ENCODE measurements at places on chromosomes 13 and 19.
A peak's percentile ranks its signal among the peaks of the same experiment; 100 is the strongest.

DNA sequence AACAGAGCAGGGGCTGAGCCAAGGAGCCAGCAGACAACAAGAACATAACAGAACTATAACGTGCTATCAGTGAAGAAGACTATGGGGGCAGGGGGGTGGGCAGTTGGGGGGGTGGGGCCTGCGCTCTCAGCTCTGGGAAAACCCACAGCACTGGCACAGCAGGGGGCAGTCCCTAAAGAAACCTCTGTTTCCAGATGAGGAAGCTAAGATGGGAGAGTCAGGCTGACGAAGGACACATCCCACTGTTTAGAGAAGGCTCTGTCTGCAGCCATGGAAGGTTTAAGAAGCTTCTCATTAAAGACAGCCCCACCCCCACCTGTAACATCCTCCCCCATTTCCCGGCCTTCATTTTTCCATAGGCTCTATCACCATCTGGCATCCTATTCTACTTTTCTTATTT is 7.1 kb upstream of the DOCK9 start:
- no peak for DNase-seq

GRCh38 chr13:110341445-110342244 is 34.6 kb downstream of the COL4A2 start:
- no peak for DNase-seq

DNA sequence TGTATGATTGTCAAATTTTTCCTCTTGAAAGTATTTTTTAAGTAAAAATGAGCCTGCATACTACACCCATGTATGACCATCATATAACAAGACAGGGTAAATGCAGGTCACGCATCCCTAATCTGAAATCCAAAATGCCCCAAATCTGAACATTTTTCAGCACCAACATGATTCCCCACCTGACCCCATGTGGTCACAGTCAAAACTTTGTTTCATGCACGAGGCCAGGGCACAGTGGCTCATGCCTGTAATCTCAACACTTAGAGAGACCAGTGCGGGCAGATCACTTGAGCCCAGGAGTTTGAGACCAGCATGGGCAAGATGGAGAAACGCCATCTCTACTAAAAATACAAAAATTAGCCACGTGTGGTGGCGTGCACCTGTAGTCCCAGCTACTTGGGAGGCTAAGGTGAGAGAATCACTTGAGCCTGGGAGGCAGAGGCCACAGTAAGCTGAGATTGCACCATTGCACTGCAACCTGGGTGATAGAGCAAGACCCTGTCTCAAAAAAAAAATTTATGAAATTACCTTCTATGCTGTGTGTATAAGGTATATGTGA is 63.7 kb upstream of the NPAS1 start:
- no peak for DNase-seq

- peak; percentile 94 for DNase-seq
Observed at GRCh38 chr13:102394158-102395053, 7.4 kb downstream of the FGF14 start.

DNA sequence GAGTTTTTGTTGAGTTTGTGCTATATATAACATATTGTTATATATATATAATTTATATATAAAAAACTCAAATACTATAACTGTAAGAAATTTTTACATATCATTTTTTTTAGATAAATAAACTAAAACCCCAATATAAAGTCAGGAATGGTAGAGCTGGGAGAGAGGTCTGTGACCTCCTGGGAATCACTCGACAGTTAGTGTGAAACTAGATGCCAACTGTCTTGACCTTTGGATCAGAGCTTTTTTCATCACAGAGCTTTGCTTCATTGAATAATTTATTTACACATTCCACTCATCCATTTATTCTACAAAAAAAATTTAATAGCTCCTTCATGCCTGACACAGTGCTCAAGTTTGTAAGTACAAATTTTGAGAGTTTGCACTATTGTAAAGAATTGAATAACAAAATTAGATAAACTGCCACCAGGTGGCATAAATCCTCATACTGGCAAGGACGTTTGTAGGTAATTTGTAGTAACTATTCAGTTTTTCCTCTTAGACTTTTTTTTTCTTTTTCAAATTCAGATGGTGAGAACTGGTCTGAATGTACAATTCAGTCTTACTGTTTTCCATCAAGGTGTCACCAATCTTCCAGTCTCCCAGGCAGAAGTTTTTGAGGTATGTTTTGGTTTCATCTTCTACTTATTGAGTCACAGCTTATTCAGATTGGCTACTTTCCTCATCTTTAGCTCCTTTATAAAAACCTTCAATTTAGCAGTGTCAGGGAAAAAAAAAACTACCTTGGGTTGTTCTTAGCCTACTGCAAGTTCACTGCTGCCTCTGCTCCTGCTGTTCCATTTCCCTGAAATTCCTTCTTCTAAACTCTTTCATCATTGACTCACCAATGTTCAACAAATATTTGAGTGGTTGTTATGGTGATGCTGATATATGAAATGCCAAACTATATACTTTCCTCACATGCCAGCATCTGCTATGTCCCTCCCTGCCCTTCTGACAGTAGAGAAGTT is 28.7 kb downstream of the LACC1 start:
- no peak for DNase-seq

DNA sequence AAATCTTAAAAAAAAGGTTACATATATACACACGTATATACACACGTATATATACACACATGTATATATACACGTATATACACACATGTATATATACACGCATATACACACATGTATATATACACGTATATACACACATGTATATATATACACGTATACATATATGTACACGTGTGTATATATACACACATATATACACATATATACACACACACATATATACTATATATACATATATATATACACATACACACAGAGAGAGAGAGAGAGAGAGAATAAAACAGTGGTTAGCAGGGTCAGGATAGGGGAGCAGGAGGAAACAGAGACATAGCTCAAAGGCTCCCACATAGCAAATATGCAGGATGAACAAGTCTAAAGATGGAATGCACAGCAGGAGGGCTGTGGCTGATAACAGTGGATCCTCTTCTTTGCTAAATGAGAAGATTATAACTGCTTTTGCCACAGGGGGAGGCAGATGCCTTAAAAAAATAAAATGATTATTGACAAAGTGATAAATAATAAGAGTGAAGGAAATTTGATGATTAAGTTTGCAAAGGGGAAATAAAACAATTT is 714.5 kb downstream of the UQCRFS1 start:
- no peak for DNase-seq

DNA sequence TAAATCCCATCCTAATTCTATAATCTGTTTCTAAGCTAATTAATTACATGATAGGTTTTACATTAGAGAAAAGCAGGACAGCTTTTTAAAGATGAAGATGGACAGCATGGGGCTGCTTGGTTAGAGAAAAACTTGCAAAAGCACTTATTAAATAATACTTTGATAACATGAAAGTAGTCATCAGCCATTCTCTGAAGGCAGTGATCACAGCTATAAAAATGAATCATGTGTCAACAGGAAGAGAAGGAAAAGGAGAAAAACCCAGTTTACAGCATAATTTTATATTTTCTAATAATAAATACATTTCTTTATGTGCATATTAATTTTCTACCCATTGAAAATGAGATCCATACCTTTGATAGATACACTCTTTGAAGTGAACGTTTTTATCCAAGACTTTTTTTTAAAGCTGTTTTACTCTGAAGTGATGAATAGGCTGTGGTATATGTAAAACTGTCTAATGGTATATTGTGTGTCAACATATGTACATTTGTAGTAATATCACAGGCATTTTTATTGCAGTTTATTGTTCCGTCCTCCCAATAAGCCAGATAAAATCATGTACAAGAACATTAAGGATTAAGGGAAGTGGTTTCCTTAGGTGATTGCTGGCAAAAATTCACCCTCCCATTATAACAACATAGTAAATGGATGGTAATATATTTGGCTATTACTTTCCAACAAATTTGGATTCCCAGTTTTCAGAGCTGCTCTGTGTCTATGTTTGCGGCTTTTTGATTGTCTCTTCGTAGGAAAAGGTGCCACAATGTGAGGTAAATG is 1.3 kb upstream of the KLF5 start:
- no peak for DNase-seq

DNA sequence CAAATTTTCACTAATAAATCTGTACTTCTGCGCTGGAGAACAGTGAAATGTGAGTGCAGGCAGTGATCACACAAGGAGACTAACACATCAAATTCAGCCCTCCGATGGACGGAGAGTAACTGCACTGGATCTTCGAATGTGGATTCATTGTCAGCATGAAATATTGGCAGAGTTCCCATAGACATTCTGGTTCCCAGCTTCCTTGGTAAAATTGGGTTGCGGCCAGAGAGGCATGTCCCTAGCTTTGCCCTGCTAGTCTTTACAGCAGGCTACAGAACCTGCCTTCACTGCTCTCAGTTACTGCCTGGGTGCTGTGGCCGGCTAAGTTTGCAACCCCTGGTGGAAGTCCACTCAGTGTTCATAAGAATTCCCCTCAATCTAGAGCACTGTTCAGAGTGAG is 32.3 kb upstream of the UQCRFS1 start:
- DNase-seq: no peak

Measured in stimulated activated CD4-positive, alpha-beta T cell treated with anti-CD3 and anti-CD28 coated beads, Interleukin-1b, Interleukin-23, amount 100 ng/mL, for 1 hour (primary cell).